Thoracic aorta (tissue), 2 donors: ENCODE measurements at places on chromosomes 11 and 22.

GRCh38 chr11:16986434-16987204, 27.6 kb downstream of the PLEKHA7 start:
- no peak for DNase-seq

GRCh38 chr11:96235751-96236150, 107.2 kb downstream of the MAML2 start:
- DNase-seq: no peak

DNA sequence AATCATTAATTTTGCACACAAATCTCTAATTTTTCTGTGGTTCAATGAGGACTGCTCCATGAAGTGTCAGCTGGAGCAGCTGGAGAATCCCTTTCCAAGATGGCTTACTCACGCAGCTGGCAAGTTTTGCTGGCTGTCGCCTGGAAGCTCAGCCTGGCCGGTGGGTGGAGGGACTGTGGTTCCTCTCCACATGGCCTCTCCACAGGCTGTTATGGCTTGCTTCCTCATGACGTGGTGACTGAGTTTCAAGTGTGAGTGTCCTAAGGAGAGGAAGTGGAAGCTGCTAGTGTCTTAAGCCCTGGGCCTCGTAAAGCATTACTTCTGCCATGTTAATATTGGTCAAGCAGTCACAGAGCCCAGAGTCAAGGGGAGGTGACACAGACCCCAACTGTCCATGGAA, 14.0 kb upstream of the NRIP3 start:
- DNase-seq: peak; percentile 9

DNA sequence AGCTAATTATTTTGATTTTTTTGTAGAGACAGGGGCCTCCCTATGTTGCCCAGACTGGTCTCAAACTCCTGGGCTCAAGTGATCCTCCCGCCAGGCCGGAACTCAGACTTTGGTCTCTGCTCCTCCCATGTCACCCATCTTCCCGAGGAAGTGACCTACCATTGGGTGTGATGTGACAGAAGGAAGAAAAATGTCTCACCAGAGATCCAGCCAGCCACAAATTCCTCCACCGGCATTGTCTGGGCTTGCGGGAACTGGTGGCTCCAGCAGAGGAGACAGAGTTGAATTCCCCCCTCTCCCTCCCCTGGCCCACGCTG, 772 bp downstream of the SLC25A45 start:
- DNase-seq: no peak

GRCh38 chr22:26708256-26709009, 51.0 kb downstream of the MIAT start:
- no peak for DNase-seq

DNA sequence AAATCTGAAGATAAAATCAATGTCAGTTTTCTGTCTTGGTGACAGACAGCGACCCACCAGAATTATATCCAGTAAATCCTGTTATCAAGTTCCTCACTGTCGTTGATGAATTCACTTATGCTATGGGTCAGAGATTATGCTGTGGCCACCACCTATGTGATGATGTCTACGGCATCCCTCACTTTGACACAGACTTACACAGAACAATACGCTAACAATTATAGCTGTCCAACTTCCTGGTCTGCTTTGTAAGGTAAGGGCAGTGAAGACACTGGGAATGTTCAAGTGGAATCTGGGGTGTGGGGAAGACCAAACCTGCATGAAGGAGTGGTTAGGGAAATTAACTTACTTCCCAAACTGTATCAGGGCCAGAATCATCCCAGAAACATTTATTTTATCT, 19.3 kb upstream of the PAX6 start:
- DNase-seq: no peak

- DNase-seq: peak; percentile 19
These were observed 25.6 kb upstream of the TH start for GRCh38 chr11:2196970-2197770.

- DNase-seq: no peak
These were observed 792 bp upstream of the ADAMTS8 start for GRCh38 chr11:130429120-130429681.
